Neural progenitor cell (in vitro differentiated cells): ENCODE measurements at places on chromosomes 4 and X.

DNA sequence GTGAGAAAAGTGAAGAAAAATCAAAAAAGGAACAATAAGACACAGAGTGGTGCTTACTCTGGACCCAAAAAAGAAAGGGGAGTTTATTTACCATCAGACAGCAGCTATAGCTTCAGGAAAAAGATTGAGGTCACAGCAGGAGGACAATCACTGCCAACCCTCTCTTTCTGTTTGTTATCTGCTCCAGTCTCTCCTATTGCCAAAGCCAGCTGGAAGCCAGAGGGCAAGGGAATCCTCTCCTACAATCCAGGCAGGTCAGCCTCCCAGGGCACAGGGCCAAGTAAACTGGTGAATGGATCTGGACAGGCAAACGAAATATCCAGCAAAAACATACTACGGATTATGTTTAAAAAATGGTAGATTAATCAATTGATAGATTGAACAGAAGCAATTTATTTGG is 306.9 kb upstream of the SLIT2 start:
- DNase-seq: peak; percentile 44

GRCh38 chr4:102869569-102870197 is 891 bp downstream of the CISD2 start:
- DNase-seq: no peak

GRCh38 chrX:109773374-109773773 is 40.3 kb upstream of the ACSL4 start:
- no peak for DNase-seq

GRCh38 chr4:87060957-87061356 is 126.1 kb downstream of the AFF1 start:
- no peak for DNase-seq

GRCh38 chr4:22531311-22532019 is 15.6 kb upstream of the ADGRA3 start:
- no peak for DNase-seq

- no peak for DNase-seq
These were observed 161.1 kb downstream of the FBXW7 start for GRCh38 chr4:152374606-152375285.

DNA sequence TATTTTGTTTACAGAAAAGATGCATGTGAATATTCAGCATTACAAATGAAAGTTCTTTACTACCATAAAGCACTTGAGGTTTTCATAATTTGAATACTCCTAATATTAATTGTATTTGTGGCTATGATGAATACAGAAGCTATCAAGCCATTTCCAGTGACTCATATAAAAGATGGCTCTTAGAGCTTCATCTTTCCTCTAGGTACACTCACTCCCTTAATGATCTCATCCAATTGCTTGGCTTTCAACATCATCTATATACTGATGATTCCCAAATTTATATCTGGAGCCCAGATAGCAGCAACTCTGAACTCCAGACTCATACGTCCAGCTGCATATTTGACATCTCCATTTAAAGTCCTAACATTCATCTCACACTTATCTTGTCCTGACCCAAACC is 183.4 kb upstream of the FAM241A start:
- no peak for DNase-seq

DNA sequence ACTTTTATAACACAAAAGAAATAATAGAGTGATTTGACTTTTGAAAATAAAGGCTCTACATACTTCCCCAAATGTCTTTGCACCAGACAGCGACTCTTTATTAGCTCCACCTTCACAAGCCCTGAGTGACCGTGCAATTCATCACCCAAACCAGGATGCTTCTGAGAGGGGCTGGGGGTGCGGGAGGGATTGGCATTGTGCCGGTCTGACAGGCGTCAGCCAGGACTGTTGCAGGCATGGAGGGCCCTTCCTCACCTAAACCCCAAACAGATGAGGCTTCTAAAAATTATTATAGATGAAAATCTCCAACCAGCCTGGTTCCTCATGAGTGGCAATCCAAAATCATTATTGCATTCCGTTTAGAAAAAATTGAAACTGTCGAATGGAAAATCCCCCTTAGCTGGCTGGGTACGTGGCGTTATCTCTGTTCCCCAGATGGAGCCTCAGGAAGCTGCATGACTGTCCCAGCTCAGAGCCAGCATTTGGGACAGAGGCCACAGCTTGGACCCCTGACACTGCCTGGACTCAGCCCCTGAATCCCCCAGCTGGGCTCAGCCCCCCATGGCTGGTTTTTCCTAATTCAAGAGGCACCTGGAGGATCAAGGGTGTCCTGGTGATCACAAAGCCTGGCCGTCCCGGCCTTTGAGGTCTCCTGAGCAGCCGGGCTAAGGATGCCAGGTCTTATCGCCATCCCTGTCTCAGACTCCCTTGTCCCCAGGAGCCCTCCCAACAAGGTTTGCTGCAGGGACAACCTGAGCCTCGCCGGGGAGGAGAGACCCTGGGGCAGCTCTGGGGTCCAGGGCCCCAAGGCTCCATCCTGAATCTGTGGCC is 60.4 kb downstream of the SORCS2 start:
- no peak for DNase-seq

GRCh38 chrX:23765449-23765848 is 17.5 kb upstream of the SAT1 start:
- DNase-seq: no peak

- peak; percentile 69 for DNase-seq
These were observed 294.1 kb upstream of the SFRP2 start for GRCh38 chr4:154082760-154083535.

GRCh38 chr4:108449129-108449528 is 171.2 kb upstream of the RPL34 start:
- DNase-seq: no peak

DNA sequence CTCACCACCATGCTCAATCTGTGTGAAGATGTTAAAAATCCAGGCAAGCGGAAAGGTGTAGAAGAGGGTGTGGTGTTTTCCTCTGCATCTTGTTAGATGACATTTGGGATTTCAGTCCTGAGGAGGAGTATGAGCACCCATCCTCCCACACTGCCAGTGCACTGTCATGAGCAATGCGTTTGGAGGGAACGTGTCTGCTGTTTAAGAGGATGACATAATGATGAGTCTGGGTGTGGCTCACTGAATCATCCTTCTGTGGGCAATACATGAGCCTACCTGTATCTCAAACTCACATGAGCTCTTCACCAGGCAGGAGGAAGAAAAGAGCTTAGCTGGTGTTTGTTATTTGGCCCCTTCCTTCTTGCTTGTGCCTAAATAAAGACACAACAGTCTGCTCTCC is 67.9 kb upstream of the ARX start:
- no peak for DNase-seq

GRCh38 chr4:24007860-24008261 is 118.0 kb upstream of the PPARGC1A start:
- no peak for DNase-seq

DNA sequence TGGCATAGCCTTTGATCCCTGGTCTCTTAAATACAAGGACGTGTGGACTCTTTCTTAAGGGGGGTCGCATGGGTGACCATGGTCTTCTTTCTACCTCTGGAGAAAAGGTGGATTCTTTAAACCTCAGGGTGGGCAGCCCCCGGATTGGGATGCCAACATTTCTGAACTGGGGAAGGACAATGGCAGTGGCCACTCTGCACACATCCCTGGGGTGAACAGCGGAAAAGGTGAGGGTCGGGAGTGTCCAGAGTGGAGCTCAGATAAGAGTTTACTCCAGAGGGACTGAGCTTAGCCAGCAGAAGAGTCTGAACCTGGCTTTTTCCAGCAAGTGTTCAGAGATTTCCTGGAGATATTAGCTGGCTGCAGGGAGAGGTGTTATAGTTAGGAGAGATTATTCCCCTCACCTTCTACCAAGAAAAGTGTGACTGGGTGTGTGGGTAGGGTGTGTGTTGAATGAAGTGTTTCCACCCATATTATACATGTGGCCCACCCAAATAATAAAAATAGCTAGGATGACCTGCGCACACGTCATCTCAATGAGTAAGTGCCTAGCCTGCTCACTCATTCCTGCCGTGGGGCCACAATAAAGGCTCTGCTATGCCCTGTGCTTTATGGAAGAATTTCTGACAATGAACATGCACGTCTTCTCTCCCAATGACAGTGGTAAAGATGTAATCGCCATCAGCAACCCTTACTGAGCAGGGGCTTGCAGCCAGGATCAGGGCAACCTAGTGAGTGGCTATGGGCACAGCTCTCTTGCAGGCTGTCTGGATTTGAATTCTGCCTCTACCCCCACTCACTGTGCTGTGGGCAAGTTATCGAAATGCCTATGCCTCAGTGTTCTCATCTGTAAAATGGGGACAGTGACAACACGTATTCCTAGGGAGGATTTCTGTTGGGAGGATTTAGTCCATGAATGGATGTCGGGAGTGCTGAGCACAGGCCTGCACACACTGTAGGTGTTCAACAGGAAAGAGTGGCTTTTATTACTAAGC is 76.6 kb downstream of the SLC2A9 start:
- no peak for DNase-seq

DNA sequence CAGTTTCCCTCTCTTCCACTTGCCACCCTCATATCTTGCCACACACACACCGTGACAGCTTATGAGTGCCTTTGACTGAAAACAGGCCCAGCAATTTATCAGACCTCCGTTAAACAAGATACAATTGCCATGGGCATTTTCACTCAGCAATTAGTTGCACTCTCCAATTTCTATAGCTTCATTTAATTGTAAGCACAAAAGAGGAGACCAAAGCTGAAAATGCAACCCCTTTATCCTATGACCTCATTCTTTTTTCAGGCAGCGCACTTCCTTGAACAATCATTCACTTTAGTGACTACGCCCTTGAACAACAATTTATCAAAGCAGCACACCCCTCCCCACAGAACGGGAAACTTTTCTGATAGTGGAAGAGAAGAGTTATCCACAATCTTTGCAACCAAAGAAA is 4.1 kb downstream of the POF1B start:
- no peak for DNase-seq

DNA sequence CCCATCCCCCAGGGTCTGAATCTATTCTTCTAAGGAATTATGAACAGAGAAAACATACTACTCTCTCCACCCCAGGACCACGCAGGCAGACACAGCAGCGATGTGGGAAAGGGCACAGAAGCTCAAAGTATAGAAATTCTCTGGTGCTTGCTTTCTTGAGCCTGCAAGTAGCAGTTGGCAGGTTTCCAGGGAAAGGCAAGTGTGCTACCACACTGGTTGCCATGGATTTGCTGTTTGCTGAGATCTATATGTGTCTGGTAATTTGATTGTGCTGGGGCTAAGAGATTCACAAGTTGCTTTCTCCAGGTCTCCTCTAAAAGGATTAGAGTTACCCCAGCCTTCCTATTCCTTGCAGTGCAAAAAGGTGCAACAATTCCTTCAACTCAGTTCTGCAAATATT is 83.1 kb downstream of the GUCY2F start:
- no peak for DNase-seq

DNA sequence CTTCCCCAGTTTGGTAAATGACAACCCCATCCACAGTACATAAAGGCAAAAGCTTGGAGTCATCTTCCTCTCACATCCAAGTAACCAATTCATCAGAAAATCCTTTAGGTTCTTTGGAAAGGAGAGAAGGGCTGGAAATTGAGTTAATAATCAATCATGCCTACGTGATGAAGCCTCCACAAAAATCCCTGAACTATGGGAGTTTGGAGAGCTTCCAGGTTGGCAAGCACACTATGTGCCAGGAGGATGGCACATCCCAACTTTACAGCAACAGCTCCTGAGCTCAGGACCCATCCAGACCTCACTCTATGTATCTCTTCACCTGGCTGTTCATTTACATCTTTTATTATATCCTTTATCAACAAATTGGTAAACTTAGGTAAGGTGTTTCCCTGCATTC is 98.9 kb downstream of the IQCM start:
- DNase-seq: no peak

- peak; percentile 92 for DNase-seq
These were observed 1.0 kb upstream of the PDGFRA start for GRCh38 chr4:54228056-54228527.

DNA sequence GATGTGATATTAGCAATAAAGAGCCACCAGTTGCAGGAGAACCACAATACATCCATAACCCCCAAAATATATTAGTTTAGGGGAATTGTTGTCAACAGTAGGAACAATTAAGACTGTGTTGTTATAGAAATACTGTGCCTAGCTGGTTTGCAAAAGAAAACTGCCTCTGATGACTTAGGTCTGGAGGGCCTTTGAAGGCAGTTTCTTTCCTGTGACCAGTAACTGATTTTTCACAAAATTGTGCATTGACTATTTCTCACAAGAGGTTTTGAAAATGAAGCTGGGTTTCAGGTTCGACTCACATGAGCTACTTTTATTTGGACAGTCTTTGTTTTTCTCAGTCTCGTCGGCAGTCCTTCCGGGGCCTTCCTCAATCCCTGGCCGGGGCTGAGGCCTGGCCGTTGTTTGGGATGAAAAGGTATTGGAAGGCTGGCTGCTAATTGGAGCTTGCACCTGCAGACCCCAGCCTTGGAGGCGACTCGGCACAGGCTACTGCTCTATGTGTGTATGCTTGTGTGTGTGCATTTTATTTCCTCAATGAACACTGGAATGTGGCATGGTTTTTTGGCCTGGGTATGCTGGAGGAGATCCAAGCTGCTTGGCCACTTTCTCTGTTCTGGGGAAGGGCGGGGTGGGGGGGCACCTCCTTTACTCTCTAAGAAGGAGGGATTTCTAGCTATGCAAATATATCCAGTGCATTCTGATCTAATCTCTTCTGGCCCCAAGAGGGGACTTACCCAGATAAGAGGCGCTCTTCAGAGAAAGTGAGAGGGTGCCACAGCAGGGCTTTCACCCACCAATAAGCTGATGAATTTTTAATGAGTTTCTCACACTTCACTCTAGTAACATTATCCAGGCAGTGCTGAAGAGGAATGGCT is 49.5 kb upstream of the LNX1 start:
- peak; percentile 49 for DNase-seq

DNA sequence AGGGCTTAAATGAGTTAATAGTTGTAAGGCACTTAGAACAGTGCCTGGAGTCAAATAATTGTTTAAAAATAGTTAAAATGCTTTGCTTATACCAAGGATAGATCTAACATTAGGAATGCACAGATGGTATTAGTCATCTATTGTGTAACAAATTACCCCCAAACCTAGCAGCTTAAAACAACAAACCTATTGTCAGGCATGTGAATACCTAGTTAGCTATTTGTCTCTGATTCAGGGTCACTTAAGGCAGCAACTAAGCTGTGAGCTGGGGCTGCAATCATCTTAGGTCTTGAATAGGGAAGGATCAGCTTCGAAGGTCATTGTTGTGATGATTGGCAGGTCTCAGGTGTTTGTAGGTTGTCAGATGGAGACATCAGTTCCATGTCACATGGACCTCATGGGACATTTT is 42.4 kb upstream of the AGA start:
- no peak for DNase-seq

DNA sequence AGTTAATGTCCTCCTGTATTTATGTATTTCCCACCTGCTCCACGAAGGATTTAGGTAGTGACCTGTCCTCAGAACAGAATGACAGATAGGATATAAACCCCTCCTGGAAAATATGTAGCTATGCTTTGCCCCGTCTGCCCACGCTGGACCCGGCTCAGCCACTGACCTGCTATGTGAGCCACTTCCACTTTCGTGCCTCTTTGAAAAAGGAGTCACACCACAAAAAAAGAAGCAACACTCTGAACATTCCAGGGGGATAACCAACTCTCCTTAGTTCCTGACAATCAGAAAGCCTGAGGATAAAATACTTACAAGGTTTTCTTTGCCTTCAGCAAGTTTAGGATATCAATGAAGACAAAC is 11.1 kb downstream of the ACSL1 start:
- DNase-seq: no peak

GRCh38 chrX:23557070-23557469 is 110.2 kb upstream of the PRDX4 start:
- DNase-seq: no peak

- DNase-seq: no peak
These were observed 69.1 kb downstream of the FAM53A start for GRCh38 chr4:1614854-1615595.
